ENCODE measurements at places on chromosomes 7 and 10.

DNA sequence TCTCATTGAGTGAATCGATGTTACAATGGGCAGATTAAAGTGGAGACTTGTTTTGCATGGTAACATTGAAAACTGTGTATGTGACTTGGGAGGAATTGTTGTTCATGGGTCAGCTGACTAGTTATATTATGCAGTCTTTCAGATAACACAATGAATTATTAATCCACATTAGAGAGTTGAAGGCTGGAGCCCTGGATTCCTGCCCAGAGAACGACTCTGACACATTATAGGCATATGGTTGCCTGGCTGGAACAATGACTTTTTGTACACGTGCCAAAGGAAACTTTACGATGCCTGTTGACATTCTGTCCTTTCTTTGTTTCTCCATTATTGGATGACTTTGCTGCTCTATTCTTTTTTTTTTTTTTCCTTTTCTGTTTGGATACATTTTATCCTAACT is 52.3 kb upstream of the TMEM229A start:
- no peak for DNase-seq

- DNase-seq, result no peak
These were observed 36.9 kb downstream of the MEIG1 start for GRCh38 chr10:14995964-14996565.

DNA sequence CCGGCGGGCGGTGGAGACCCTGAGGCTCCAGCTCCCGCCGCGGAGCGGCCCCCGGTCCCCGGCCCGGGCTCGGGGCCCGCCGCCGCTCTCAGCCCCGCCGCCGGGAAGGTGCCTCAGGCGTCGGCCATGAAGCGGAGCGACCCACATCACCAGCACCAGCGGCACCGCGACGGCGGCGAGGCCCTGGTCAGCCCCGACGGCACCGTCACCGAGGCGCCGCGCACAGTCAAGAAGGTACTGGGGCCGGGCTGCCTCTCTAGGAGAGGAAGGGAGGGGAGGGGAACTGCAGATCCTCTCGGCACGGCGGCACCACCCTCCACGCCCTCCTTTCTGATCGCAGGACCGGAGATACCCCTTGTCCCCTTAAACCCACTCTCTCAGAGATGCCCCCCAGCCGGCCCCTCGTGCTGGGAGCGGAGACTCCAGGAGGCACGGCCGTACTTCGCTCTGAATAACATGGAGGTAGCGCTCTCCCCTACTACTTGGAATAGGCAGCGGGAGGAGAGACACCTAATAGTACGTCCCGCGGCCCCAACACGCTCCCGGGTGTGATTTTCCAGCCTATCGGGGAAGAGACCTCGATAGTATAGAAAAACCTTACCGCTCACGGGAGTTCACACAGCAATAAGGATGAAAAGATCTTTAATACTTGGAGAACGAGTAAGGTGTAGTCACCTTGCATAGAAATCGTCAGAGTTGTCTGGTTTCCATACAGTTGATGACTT is 538 bp downstream of the AHCYL2 start:
- DNase-seq, result peak; percentile 10

DNA sequence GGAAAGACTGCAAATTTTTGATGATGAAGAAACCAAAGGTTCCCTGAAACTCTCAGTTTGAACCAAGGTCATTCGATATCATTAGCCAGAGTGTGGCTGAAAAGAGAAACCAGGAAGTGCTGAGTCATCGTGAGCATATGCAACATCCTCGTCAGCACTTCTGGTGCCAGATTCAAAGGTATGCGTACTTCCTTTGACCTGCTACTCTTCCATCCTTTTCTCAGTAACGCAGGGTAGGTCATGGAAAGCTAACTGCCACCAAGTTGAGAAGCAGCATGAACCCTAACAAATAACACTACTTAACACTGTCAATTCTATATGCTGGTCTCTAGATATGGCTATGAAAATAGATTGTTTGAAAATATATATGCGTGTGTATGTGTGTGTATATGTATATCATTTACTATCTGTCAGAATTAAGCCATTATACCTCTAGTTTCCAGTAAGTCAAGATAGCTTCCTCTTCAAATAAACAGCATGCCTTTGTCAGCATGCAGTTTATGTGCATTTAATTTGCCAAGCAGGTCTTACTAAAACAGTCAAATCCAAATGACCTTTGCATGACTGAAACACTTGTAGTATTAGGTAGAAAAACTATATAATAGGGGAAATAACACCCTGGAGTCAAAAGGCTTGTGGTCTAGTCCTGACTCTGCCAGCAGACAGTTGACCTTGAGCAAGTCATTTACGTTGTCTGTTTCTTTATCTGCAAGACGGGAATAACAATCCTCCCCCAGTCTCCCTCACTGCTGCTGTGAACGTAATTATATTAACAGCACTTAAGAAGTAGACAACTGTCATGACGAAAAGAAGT is 26.4 kb downstream of the CDK6 start:
- no peak for DNase-seq

- DNase-seq, result no peak
These were observed 283.0 kb downstream of the HDAC9 start for GRCh38 chr7:18778594-18778993.

GRCh38 chr10:19811540-19811939 is 4.7 kb upstream of the PLXDC2 start:
- DNase-seq, result no peak

DNA sequence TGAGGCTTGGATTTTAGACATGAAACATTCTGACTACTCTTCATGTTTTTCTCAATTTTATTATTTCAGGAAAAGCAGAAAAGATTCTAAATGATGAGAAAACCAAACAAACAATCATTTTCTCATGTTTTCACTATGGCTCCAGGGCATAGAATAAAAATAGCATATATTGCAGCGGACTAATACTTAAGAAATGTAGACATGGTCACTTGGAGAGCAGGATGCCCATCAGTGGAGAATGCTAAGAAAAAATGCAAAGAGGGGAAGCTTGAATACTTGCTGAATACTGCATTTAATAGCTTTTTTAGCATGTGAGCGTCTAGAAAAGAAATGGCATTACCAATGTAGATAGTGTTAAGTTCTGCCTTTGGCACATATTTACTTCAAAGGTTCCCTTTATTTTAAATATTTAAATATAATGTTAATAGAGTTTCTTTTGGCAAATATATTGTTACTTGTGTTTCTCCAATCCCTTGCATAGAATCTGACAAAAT is 107.9 kb downstream of the PPP1R17 start:
- DNase-seq, result no peak

GRCh38 chr10:111707076-111707475 is 476.5 kb downstream of the GPAM start:
- no peak for DNase-seq

GRCh38 chr10:111076682-111077478 is at the start of gene ADRA2A:
TSS of gene ADRA2A (plus strand) at chr10:111077029. CDS start at chr10:111077997, 968 bp downstream.
- no peak for DNase-seq

- DNase-seq, result no peak
These were observed 224.9 kb upstream of the AUTS2 start for GRCh38 chr7:69373171-69374043.

- DNase-seq, result no peak
These were observed 29.2 kb downstream of the GBX1 start for GRCh38 chr7:151138153-151138851.

GRCh38 chr7:30093420-30093952 is 41.3 kb upstream of the MTURN start:
- DNase-seq, result no peak

DNA sequence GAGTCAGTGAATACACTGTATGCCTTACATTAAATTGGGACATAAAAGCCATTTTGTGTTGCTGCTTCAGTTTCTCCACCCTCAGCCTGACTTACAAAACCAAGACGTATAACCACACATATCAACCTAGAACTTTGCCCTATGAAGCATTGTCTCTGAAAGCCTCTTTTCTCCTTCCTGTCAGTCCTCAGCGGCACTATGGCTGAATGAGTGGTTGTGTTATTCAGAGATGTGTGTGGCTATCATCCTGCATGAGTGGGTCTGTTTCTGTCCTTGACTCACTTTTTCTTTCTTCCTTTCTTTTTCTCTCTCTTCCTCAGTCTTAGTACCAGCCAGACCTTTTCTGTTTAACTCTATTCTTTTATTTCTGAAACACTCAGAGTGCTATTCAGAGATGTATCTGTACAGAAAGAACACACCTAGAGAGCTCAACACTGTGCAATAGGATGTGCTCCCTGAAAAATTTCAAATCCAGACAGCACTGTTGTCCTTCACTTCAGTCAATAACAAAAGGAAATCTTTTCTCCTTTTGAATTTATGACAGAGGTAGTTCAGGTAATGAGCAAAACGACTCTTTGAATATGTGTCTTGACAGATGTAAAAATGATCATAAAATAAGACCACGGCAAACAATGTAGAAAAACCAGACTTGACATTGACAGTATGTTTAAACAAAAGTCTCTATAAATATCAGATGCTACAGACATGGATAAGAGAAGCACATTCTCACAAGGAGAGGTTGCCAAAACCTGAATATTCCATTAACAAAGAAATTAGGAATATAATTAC is 163.3 kb upstream of the FEZF1 start:
- DNase-seq, result no peak

DNA sequence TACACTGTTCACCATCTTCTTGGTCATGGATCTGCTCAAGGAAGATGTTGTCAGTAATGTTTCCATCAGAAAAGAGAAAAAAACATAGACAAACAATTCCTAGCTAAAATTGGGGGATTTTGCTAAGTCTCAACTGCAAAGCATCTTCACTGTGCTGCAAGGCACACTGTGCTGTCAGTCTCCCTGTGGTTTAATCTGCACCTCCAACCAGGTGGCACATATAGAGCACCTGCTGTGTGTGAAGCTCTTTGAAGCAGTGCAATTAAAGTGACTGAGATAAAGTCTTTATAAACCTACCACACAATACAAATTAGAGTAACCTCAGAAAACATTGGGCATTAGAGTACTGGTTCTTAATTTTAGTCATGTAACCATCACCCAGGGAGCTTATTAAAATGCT is 6.3 kb downstream of the NRAP start:
- no peak for DNase-seq
